Lung microvascular endothelial cell (primary cell): ENCODE measurements at places on chromosomes 3 and 15. TPM values are rescaled to one million over a fixed set of nuclear protein-coding genes. Genes with fewer than 3 reads are reported as not detected.

Gene RAB7A
- 21.8 and 33.5 TPM in 2 replicates for total RNA-seq

Gene DPPA2
- not detected in 2 replicates for total RNA-seq

Gene SERINC4
- total RNA-seq: not detected in 2 replicates

Gene HTR3E
- not detected in 2 replicates for total RNA-seq

Gene TMC3
- not detected in 2 replicates for total RNA-seq

Gene CYP8B1
- total RNA-seq: not detected in 2 replicates

Gene TRAIP
- 1.2 and 2.4 TPM in 2 replicates for total RNA-seq

Gene VGLL3
- 0.20 and 0.22 TPM in 2 replicates for total RNA-seq

Gene TUSC7
- not detected in 2 replicates for total RNA-seq

Gene CCDC54
- total RNA-seq: not detected in 2 replicates

Gene FAM107A
- total RNA-seq: 0.20 and 2.2 TPM in 2 replicates

Gene NGLY1
- 17.7 and 25.2 TPM in 2 replicates for total RNA-seq

Gene RPL29
- total RNA-seq: 760 and 1,004 TPM in 2 replicates

Gene CCR9
- total RNA-seq: not detected in 2 replicates

Gene ATP8B4
- 0.44 and 3.6 TPM in 2 replicates for total RNA-seq
